Activated T-cell treated with anti-CD3 and anti-CD28 coated beads, Interleukin-2, amount 50 U/mL, for 24 hours (primary cell): ENCODE measurements at places on chromosomes 13 and 19.

DNA sequence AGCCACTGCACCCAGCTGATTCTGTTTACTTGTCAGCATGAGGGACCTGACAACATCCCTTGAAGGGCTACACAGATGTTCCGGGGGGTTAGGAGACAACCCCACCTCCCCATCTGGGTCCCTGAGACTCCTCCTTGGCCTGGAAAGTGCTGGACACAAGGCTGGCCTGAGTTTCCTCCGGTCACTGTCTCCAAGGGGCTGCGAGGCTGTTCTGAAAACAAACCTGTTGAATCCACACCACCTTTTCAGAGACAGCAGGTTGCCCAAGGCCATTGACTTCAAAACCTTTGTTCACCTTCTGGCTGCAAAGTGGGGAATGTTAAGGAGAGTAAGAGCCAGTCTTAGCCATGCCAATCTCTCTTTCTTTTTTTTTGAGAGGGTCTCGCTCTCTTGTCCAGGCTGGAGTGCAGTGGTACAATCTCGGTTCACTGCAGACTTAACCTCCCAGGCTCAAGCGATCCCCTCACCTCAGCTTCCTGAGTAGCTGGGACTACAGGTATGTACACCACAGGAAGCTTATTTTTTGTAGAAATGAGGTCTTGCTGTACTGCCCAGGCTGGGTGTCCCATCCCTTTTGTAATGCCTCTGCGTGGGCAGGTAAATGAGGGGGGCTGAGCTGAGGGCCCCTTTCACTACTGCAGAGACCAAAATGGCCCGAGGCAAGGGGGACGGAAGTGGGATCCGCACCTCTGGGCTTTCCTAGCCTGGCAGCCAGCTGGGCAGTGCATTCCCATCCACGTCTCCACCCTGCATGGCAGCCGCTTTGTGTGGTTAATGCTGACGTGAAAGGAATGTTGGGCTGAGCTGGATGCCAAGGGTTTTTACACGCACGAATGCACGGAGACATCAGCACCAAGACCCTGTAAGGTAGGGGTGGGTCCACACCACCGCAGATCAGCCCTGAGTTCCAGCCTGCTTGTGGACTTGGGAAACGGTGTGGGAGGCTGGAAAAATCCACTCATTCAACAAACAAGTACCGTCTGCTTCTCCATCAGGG, 1.9 kb upstream of the ZNF628 start:
- no peak for DNase-seq

- no peak for DNase-seq
Measured at GRCh38 chr19:29524201-29524911, 1.4 kb upstream of the VSTM2B start.

DNA sequence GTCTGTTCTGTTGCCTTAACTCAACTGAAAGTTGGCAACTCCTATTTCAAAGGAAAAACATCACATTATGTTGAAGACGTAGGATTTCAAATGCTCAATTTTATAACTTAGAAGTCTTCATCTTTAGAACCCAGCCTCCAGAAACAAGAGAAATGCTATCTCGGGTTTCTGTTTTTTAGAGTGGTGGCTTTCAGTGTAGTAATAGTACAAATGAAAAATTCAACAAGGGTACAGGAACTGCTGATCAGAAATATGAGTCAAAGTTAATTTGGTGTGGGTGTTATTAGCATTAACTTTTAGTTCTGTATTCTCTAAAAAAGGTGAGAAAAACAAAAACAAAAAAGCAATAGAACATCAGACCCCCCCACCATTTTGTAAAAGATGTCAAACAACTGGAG, 56.6 kb upstream of the FLT1 start:
- no peak for DNase-seq

- DNase-seq = no peak
Measured at GRCh38 chr19:1177322-1178114, 3.5 kb upstream of the SBNO2 start.

DNA sequence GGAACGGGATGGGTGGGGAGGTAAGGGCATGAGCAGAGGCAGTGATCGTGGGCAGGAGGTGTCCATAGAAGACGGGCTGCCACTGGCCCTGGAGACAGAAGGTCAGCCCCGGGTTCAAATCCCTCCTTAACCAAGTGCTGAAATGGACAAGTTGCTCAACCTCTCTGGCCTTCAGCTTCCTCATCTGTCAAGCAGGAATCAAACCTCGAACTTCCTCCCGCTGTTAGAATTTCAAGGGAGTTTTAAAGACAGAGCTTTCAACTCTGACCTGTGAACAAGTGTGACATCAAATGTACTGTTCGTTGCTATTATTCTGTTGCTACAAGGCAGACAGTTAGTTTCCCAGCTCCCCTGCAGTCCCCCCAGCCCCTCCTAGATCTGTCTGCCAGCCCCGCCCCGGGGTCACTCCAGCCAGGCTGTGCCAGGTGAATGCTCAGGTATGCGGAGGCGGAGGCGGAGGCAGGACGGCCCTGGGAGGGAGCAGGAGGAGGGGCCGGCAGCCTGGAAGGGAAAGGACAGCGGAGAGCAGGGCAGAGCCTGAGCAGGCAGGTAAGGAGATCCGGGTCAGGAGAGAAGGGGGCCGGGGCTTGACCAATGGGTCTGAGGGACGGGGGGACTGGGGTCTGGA, at the start of gene EPS8L1:
Gene EPS8L1 (plus strand): TSS at position 499 of the 628 bp plus-strand sequence. CDS start 576 bp downstream, outside the sequence.
- DNase-seq = no peak

- DNase-seq = no peak
Measured at GRCh38 chr13:101144808-101145419, 271.4 kb downstream of the NALCN start.

DNA sequence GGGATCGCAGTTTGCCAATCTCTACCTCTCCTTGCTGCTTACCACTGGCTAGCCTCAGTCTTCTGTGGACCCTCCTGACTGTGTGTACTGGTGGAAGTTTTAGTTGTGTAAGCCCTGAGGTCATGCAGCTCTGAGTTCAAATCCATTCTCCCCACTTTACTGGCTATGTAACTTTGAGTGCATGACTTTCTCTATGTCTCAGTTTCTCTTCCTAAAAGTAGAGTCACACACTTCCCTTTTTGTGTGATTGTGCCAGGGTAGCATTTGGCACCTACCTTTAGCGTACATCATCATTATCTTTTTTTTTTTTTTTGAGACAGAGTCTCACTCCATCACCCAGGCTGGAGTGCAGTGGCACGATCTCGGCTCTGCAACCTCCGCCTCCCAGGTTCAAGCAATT, 70.3 kb downstream of the MAP4K1 start:
- no peak for DNase-seq

- no peak for DNase-seq
Measured at GRCh38 chr13:35159041-35159440, 217.0 kb downstream of the NBEA start.

GRCh38 chr19:49422407-49423070, 702 bp downstream of the PTH2 start:
- DNase-seq = peak; percentile 61

DNA sequence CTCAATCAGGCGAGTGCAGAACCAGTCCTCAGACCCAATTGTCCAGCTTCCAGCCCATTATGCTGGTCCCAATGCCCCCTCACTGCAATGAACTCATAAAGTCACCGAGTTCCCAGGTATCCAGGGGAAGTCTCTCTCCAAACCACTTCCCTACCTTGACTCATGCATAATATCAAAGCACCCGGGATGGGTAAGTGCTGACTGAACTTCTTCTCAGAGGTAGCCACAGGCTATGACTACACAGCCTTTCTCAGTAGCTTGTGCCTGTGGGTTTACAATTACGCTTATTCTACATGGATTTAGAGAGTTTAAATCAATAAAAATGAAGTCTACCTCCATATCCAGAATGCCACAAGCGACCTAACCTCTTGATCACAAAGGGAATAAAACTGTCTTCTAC, 1.7 kb upstream of the C13orf42 start:
- no peak for DNase-seq

DNA sequence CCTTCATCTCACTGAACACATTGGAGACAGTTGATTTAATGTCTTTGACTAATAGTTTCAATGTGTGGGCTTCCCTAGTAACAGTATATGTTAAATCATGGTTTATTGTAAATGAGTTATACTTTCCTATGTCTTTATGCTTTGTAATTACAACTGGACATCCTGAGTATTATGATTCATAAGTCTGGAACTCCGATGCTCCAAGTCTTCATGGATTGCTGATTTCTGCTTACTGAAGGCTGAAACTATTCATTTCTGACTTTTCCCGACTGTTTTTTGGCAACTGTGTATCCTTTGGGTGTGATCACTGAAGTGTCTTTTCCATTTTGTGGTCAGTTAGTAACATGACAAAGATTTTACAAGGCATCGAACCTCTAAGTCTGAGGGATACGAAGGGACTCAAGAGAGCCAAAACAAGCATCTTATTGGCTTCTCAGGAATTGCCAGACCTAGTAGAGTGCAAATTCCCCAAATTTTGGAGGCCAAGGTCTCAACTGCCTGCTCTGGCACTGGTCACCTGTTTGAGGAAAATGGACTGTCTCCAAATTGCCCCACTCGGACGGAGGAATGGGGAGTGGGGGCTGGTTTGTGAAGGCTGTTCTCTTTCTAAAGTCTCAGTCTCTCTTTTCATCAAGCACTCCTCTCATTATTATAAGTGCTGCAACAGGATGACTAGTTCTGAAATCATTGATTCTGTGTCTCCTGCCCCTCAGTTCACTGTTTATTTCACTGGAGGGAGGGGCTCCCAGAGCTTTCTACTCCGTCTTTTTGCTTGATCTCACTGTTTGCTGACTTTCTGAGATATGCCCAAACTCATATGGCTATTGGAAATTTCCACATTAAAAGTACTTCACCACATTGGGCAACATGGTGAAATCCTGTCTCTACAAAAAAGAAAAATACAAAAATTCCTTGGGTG, 20.2 kb upstream of the CD70 start:
- no peak for DNase-seq

DNA sequence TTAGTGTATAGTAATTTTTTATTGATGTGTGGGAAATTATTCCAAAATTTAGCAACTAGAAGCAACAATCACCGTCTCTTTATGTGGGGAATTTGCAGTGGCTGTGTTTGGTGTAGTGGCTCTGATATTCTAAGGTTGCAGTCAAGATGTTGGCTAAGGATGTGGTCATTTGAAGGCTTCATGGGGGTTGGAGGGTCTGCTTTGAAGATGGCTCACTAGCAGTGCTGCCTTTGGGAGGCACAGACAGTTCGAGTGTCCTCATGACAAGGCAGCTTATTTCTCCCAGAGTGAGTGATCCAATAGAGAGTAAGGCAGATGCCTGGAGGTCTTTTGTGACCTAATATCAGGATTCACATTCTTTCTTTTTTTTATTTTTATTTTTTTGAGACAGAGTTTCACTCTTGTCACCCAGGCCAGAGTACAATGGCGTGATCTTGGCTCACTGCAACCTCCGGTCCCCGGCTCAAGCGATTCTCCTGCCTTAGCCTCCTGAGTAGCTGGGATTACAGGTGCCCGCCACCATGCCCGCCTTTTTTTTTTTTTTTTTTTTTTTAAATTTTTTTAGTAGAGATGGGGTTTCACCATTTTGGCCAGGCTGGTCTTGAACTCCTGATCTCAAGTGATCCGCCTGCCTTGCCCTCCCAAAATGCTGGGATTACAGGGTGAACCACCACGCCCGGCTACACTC, 8.7 kb downstream of the GPI start:
- no peak for DNase-seq

DNA sequence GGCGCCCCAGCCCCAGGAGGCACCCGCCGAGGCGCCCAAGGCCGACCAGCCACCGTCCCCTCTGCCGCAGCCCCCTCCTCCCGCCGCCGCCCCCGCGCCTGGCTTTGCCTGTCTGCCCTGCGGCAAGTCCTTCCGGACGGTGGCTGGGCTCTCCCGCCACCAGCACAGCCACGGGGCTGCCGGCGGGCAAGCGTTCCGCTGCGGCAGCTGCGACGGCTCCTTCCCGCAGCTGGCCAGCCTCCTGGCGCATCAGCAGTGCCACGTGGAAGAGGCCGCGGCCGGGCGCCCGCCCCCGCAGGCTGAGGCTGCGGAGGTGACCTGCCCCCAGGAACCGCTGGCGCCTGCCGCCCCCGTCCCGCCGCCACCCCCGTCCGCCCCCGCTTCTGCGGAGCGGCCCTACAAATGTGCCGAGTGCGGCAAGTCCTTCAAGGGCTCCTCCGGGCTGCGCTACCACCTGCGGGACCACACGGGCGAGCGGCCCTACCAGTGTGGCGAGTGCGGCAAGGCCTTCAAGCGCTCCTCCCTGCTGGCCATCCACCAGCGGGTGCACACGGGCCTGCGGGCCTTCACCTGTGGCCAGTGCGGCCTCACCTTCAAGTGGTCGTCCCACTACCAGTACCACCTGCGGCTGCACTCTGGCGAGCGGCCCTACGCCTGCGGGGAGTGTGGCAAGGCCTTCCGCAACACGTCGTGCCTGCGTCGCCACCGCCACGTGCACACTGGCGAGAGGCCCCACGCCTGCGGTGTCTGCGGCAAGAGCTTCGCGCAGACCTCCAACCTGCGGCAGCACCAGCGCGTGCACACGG, 2.6 kb upstream of the NAT14 start:
- DNase-seq = no peak

DNA sequence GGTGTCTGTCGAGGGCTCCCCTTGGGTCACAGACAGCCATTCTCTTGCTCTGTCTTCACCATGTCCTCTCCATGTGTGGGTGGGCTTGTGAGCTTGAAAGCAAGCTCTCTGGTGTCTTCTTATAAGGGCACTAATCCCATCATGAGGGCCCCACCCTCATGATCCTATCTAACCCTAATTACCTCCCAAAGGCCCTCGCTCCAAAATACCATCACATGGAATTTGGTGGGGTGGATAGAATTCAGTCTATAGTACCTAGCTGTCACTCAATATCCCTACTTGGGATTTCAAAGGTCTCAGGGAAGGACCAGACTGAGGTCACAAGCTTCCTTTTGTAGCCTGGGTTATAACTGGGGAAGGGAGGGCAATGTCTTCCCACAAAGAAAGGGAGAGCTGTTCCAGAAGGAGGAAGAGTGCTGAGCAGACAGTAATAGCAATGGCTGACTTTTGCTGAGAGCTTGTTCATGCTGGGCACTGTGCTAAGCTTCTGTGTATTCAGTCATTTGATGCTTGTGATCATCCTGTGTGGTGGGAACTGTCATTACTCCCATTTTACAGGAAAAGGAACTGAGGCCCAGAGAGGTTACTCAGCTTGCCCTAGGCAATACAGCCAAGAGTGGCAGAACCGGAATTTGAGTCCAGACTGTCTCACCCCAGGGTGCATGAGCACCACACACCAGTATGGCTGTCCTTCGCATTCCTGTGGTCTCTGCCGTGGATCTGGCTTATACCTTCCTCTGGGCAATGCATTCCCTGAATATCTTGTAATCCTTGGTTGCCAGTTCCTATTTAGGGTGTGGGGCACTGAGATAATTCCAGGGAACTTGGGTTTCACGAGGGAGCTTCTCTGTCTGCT, 8.2 kb downstream of the FXYD5 start:
- no peak for DNase-seq

GRCh38 chr19:45574526-45574925, 10.1 kb downstream of the OPA3 start:
- no peak for DNase-seq

GRCh38 chr13:42494157-42494556, 79.8 kb upstream of the TNFSF11 start:
- DNase-seq = no peak

GRCh38 chr13:31200637-31200971, 829 bp downstream of the B3GLCT start:
- DNase-seq = no peak

GRCh38 chr19:772730-773436, 22.0 kb downstream of the MISP start:
- DNase-seq = no peak

GRCh38 chr13:62119739-62120700, 704.4 kb upstream of the PCDH20 start:
- DNase-seq = no peak
